ENCODE measurements at places on chromosomes 6 and 20. TPM values are rescaled to one million over a fixed set of nuclear protein-coding genes. Genes with fewer than 3 reads are reported as not detected.

NNAT gene
- 88.9 TPM for total RNA-seq

VSTM2L gene
- 2.1 TPM for total RNA-seq

ZDHHC14 gene
- total RNA-seq: 11.5 TPM

HRH3 gene
- total RNA-seq: not detected

GGTLC1 gene
- total RNA-seq: not detected

NMBR gene
- not detected for total RNA-seq

PKIG gene
- total RNA-seq: 442 TPM

GRCh38 chr20:62618611-62619529, 23.4 kb upstream of the SLCO4A1 start:
- DNase-seq: no peak
- no peaks in the 10 kb centered on the region for H3K27me3 ChIP-seq
- no peak overlapping the region for H3K4me3 ChIP-seq
- no peaks in the 10 kb centered on the region for H3K36me3 ChIP-seq
- peaks cover 24% of the 10 kb centered on the region for H3K4me1 ChIP-seq

GRCh38 chr20:8518878-8519277, 386.8 kb downstream of the PLCB1 start:
- no peak overlapping the region for H3K4me3 ChIP-seq
- no peak overlapping the region for H3K27ac ChIP-seq
- no peaks in the 10 kb centered on the region for H3K4me1 ChIP-seq
- DNase-seq: no peak
- no peaks in the 10 kb centered on the region for H3K27me3 ChIP-seq

DNA sequence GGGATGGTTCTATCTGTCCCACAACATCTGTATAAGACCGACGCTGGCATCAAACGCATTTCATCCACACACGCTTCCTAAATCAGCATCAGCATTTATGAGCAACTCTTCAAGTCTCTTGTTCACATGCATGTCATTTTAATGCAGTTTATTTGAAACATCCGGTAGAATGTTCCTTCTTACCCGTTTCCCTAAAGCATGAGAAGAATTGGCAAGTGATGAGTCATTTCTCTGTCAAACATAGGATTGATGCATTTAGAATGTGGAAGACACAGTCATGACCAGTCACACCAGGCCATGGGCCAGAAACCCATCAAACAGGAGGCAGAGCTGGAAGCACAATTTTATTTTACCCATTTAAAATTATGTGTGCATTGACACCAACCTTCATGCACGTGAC, 122.8 kb downstream of the UST start:
- H3K4me1 ChIP-seq: peaks cover 28% of the 10 kb centered on the region
- H3K4me3 ChIP-seq: no peak overlapping the region
- no peaks in the 10 kb centered on the region for H3K36me3 ChIP-seq
- H3K27ac ChIP-seq: peak overlapping the region; percentile 33
- DNase-seq: no peak
- H3K27me3 ChIP-seq: no peaks in the 10 kb centered on the region

DNA sequence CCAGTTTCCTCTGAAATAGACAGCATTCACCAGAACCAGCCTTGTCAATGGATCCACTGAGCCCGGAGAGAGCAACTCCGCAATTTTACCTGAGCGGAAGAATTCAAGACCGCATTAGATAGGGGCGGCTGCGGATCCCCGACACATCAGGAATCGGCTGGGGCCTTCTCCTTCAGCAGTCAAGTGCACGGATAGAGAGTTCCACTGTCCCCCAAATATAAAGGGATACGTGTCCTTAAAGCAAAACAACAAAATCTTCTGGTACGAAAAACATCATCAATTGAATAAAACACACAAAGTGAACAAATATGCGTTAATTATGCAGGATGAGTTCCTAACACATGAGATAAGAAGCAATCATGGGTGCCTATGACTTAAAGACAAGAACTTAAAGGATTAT, 18.3 kb downstream of the SERPINB6 start:
- no peaks in the 10 kb centered on the region for H3K27me3 ChIP-seq
- H3K27ac ChIP-seq: peak overlapping the region; percentile 79
- H3K4me1 ChIP-seq: peaks cover 30% of the 10 kb centered on the region
- DNase-seq: no peak

- no peaks in the 10 kb centered on the region for H3K27me3 ChIP-seq
- H3K27ac ChIP-seq: no peak overlapping the region
- DNase-seq: no peak
- H3K4me1 ChIP-seq: no peaks in the 10 kb centered on the region
- no peak overlapping the region for H3K4me3 ChIP-seq
Observed at GRCh38 chr6:121647905-121648304, 212.5 kb downstream of the GJA1 start.

DNA sequence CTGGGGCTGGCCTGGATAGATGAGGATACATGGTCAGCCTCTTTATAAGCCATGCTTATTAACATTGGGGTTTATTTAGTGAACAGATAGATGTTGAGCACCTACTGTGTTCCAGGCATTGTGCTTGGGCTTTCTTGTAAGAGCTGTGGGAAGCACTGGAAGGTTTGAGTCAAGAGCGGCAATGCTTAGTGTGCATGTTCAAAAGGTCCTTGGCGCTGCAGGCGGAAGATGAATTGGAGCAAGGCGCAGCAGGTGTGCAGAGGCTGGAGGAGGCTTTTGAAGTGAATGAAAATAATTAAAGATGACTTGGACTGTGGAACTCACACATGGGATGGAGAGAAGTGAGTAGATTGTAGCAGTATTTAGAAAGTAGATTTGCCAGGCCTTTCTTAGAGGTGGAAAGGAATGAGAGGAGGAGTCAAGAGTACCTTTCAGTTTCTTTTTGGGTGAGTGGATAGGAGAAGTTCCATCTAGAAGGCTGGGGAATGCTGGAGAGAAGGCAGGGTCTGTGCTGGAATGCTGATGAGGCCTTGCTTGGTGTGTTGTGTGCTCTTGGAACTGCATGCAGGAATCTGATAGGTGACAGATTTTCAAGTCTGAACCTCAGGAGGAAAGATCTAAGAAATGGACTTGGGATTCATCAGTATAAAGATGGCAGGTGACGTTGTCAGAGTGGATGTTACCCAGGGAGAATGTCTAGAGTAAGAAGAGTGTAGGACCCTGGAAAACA, 26.4 kb downstream of the SNX9 start:
- H3K4me1 ChIP-seq: peaks cover 56% of the 10 kb centered on the region
- H3K4me3 ChIP-seq: no peak overlapping the region
- H3K27ac ChIP-seq: no peak overlapping the region
- no peaks in the 10 kb centered on the region for H3K36me3 ChIP-seq

- H3K27me3 ChIP-seq: peaks cover 78% of the 10 kb centered on the region
- H3K4me1 ChIP-seq: peaks cover 18% of the 10 kb centered on the region
- no peak for DNase-seq
- H3K4me3 ChIP-seq: peak within 1 kb of the TSS; percentile 53
Observed at GRCh38 chr6:159169193-159169555, at the start of gene FNDC1. Gene FNDC1, plus strand, starts transcription at chr6:159169400. Its CDS starts 197 bp downstream, at chr6:159169597.

GRCh38 chr6:96520171-96521115, 1.2 kb upstream of the UFL1 start:
- no peaks in the 10 kb centered on the region for H3K36me3 ChIP-seq
- peak overlapping the region; percentile 87 for H3K4me3 ChIP-seq
- no peaks in the 10 kb centered on the region for H3K4me1 ChIP-seq
- H3K27ac ChIP-seq: peak overlapping the region; percentile 90
- DNase-seq: no peak

DNA sequence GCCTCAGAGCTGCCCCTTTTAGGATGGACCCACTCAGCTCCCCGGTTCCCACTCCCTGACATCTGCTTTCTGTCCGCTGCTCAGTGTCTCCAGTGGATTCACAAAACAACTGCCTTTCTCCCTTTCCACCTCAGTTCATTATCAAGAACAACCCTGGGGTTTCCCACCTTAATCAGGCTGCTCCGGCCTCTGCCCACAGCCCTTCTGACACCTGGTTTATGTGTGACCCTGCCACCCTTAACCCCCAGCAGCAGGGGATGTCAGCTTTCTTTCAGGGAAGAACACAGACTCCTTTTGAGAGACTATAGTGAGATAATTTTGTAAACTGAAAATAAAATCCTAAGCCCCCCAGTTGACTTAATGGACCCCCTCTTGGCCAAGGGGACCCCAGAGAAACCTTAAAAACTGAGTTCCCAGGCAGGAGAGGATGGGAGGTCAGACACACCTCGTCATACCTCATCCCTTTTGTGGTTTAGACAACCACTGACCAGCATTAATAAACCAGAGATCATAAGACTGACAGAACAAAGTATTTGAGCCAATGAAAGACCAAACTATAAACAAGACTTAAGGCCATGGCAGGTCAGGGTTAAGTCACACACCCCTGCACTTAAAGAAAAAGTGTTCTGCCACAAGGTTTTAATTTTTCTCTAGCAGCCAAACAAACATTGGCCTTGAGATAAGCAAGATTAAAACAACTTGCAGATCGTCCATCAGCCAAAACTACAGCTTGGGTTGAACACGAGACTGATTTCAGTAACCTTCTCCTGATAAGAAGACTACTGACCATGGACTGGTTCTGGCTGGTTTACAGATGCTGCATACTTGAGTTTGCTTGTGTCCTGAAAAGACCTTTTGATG, 42.4 kb upstream of the DDR1 start:
- DNase-seq: no peak
- peaks cover 36% of the 10 kb centered on the region for H3K4me1 ChIP-seq
- no peaks in the 10 kb centered on the region for H3K36me3 ChIP-seq
- no peaks in the 10 kb centered on the region for H3K27me3 ChIP-seq

DNA sequence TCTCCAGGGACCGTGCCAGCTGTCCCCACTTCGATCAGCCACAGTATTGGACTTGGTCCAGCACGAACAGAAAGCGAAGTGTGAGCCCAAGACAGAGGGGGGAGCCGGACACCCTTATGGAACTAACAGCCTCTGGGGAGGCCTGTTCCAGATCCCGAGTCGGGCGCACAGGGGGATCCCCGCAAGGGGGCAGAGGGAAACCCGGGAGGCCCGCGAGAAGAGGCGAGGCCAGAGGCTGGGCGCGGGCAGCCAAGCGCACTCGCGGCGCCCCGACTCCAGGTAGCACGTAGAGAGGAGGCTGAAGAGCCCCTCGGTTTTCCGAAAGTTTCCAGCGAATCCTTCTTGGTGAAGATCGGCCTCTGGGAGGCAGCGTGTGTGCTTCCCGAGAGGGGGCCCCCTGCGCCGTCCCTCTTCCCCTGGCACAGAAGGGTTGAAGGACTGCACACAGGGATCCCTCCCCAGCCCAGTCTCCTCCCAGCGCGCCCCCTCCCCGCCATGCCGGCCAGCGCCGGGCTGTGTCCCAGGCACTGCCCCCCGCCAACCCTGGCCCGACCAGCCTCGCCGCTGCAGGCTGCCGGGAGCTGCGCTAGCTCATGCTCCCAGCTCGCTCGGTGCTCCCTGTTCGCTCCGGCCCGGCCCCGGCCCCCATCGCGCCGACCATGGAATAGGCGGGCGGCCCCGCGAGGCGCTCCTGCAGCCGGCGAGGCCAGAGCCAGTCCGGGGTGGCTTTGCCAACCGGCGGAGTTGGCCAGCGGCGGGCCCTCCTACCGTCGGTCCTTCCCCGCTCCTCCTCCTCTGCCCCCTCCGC, 577 bp upstream of the SLC24A3 start:
- DNase-seq: peak; percentile 78
- H3K36me3 ChIP-seq: no peaks in the 10 kb centered on the region
- no peaks in the 10 kb centered on the region for H3K4me1 ChIP-seq
- peak overlapping the region; percentile 84 for H3K27ac ChIP-seq

GRCh38 chr6:26347699-26348098, 17.3 kb upstream of the BTN3A2 start:
- H3K4me1 ChIP-seq: no peaks in the 10 kb centered on the region
- peaks cover 3% of the 10 kb centered on the region for H3K27me3 ChIP-seq
- H3K27ac ChIP-seq: no peak overlapping the region
- no peak for DNase-seq
